Urinary bladder (tissue), 4 donors: ENCODE measurements at places on chromosomes 11 and 22.

DNA sequence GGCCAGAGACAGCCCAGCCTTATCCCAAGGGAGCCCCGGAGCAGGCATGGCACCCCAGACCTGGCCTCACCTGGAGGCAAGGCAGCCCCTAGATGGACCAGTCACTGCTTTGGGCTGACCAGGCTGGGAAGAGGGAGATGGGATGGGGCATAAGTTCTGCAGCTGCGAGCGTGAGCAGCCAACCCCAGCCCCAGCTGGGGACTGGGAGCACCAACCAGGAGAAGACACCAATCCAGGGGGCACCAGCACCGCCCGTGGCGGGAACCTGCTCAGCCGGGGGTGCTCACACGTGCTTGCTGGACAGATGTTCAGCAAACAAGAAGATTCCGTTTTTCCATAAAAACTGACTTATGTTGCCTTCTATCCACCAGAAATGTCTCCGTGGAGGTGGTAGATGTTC lies 16.2 kb upstream of the FADD start:
- DNase-seq = no peak

DNA sequence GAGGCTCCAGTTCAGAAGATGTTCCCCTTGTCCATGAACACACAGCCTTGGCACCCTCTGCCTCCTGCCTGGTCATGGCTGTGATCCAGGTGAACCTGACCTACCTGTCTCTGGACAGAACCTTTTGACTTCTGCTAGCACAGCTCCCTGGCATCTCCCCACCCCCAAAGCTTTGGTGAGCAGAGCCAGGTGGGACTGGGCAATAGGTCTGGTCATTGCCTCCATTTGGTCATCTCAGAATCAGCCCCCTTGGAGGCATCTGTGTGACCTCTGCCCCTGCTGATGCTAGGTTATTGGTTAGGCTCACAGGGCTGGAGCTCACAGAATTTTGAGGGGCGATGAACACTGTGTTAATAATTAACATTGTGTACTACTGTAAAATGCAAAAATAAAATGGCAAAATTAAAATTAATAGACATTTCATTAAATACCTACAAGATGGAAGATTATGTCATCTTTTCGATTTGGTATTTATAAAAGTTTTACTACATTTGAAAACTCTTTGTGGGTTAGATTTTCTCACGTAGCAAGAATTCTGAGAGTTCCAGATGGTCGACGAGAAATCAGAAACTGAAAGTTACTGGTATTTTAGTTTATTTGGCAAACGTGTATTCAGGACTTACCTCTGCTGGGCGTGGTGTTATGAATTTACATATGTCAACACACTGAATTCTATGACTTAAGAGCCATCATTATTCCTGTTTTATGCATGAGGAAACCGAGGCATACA lies 8.3 kb upstream of the KIAA0930 start:
- no peak for DNase-seq

GRCh38 chr22:49889071-49889470 lies 29.2 kb downstream of the ALG12 start:
- no peak for DNase-seq

DNA sequence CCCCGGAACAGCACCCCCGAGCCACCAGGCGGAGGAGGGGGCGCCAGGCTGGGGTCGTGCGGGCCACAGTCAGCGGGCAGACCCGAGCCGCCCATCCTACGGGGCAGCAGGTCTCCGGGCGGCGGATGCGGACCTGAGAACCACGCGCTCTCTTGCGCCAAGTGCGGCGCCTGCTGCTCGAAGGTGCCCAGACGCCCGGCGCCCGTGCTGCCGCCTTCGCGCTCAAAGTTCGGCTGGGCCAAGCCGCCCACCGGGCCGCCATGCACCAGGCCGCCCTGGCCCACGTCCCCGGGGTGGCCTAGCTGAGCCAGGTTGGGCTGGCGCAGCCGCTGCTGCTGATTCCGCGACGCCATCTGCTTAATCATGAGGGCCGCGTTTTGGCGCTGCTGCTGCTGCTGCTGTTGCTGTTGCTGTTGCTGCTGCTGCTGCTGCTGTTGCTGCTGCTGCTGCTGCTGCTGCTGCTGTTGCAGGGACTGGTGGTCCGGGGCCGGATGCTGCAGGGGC lies 3.0 kb downstream of the MN1 start:
- no peak for DNase-seq

DNA sequence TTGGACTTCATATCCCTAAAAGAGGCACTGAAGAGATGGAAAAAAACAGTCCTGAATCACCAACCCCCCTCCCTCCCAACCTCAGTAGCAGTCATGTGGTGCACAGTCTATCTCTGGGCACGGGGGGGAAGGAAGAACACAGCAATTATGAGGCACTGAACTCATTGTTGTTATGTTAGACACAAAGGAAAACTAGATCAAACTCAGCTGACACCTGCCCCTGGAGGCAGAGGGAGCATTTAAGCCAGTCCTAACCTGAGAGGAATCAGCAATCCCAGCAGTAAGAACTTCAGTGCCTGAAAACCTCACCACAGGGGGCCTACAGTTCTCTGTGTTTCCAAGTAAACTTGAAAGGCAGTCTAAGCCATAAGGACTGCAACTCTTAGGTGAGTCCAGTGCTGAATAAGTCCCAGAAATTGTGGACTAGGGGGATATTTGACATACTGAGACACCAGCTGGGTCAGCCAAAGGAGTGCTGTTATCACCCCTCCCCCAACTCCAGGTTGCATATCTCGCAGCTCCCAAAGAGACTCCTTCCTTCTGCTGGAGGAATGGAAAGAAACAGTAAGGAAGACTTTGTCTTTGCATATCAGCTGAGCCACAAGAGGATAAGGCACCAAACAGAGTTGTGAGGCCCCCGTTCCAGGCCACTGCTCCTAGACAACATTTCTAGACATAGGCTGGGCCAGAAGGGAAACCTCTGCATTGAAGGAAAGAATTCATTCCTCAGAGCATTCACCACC lies 72.5 kb downstream of the GLYATL1 start:
- no peak for DNase-seq

DNA sequence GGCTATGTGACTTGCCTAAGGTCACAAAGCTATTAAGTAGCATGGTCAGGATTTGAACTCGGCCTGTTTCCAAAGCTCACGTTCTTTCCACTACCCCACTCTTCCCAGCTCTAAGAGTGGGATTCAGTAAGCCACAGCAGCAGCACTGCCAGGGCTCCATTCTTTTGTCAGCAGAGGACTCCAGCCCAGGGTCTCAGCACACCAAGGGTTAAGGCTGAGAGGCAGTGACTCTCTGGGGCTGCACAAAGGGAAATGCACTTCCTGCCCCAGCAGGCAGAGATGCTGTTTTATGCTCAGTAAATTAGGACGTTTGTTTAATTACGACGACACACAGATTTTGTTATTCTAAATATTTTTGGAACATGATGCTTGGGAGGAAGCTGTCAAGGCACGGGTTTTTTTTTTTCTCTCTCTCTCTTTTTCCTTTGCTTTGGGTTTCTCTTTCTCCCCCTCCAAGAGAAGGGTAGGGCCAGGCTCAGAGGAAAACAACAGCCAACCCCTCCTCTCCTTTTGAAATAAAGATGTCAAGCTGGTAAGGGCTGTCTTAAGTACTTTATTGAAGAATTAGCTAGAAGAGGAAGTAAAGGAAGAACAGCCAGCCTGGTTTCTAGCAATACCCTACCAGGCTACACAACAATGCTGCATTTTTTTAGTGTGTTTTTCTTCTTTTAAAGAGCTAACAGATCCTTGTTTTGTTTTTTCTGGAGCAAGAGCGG lies 2.8 kb downstream of the MYH9 start:
- DNase-seq = no peak

GRCh38 chr22:28788601-28789000 lies 11.8 kb downstream of the XBP1 start:
- DNase-seq = no peak

GRCh38 chr22:19057999-19058491 lies 64.2 kb downstream of the DGCR2 start:
- DNase-seq = no peak

GRCh38 chr22:19149047-19149883 lies 827 bp downstream of the GSC2 start:
- DNase-seq = no peak

DNA sequence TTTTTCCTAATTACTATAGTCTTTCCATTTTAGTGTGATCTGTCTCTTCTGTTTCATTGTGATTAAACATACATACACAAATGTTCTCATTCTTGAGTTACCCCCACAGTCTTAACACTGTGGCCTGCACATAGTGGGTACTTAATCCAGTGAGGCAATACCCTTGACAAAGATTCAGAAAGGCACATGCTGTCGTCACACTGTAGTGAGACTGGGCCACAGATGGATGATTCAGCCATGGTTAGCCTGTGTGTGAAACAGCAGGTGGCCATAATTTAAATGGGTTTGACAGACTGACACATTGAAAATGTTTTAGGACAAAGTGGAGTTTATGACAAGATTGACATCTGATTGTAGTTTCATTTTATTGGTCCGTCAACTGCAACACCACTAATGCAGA lies 313.1 kb downstream of the C11orf87 start:
- no peak for DNase-seq

- DNase-seq = no peak
Observed at GRCh38 chr11:117910941-117911655, 18.1 kb downstream of the TMPRSS13 start.

DNA sequence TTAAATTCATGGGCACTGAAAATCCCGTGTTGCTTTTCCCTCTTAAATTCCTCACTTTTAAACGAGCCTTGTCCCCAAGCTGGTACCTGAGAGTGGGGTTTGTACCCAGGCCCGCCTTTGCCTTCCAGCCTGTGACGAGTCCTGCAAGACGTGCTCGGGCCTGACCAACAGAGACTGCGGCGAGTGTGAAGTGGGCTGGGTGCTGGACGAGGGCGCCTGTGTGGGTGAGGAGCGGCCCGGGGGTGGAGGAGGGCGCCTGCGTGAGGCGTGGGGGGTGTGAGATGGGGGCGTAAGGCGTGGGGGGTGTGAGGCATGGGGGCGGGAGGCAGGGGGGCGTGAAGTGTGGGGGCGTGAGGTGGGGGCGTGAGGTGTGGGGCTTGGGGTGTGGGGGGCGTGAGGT lies 4.0 kb downstream of the CRELD2 start:
- DNase-seq = no peak

DNA sequence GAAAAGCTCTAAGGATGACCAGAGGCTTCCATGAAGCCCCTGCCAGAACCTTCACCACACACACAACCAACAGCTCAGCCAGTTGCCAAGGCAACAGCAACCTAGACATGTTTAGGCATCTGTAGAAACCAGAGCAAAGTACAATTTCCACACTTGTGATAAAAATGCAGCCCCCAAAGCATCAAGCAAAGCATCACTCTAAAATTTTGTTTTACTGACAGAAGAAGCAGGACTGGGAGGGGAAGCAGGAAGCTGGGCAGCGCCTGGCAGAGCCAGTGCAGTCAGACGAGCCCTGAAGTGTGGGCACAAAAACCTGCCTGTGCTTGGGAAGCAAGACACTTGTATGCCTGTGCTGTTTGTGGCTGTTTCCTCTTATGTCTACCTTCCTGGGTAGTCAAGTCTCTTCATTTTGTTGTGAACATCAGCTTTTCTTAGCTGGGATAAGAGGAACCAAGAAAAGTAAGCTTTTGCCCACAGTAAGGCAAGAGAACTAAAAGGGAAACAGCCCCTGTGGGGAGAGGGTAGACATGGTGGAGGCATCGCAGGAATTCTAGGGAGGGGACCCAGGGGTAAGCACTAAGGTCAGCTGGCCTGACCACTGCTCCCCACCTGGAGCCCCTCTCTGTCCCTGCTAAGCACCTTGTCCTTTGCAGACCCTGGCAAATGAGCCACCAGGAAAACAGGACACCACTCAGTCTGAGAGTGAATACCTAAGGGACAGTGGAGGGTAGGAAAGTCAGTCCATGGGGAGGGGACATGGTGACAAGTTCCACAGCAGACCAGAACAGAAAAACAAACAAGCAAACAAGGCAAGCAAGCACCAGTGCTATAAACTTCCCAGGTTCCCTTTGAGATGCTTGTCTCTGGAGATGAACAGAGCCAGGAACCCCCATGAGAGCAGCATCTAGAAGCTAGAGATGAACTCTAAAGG lies 13.4 kb downstream of the PACSIN2 start:
- no peak for DNase-seq

DNA sequence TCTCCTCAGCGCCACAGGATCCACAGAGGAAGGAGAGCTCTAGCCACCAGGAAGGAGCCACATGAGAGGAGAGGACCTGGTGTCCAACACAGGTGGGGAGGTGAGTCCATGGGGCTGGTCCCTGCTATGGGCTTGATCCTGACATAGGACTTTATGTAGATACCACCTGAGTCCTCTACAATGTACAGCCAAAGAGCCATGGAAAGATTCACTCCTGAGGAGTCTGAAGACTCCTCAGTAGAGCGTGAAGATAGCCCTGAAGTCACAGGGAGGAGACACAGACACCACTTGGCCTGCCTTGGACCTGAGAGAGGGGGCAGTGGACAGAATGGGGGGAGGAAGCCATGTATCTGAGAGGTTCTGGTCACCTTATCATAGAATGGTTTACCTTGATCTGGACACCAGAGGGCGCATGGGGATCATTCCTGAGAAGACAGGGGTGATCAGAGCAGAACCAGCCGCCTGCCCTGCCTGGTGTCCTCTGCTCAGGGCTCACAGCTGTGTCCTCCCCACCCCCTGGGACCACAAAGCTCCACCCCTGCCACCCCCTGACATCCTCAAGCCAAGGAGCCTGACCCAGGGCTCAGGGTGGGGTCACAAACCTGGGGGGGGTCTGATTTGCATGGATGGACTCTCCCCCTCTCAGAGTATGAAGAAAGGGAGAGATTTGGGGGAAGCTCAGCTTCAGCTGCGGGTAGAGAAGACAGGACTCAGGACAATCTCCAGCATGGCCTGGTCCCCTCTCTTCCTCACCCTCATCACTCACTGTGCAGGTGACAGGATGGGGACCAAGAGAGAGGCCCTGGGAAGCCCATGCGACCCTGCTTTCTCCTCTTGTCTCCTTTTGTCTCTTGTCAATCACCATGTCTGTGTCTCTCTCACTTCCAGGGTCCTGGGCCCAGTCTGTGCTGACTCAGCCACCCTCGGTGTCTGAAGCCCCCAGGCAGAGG lies 77.0 kb downstream of the ZNF280B start:
- no peak for DNase-seq

GRCh38 chr11:120295099-120295498 lies 30.0 kb upstream of the TLCD5 start:
- DNase-seq = no peak
